AG09319 (cell line): ENCODE measurements at places on chromosomes 2 and 18.

GRCh38 chr18:23453680-23454058 is 582 bp downstream of the RIOK3 start:
- DNase-seq: no peak

- DNase-seq: no peak
Measured at GRCh38 chr18:26579941-26580618, 31.7 kb upstream of the KCTD1 start.

DNA sequence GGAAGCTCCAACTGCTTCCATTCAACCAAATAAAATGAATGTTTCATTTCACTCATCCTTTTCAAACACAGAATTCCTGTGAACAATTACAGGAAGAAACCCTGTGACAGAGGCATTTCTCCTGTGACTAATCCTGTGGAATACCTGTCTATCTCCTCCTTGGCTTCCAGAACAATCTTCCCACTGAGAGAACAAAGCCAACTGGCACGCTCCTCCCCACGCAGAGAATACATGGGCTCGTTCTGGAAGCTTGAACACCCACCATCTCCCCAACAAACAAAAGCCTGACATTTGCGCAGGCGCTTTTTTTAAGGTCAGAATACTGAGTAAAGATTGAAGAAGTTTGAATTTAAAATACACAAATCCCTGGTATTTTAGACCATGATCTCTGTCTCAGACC is 104.7 kb upstream of the SLC66A3 start:
- DNase-seq: no peak

- DNase-seq: no peak
Measured at GRCh38 chr2:6788614-6789013, 77.1 kb downstream of the CMPK2 start.

DNA sequence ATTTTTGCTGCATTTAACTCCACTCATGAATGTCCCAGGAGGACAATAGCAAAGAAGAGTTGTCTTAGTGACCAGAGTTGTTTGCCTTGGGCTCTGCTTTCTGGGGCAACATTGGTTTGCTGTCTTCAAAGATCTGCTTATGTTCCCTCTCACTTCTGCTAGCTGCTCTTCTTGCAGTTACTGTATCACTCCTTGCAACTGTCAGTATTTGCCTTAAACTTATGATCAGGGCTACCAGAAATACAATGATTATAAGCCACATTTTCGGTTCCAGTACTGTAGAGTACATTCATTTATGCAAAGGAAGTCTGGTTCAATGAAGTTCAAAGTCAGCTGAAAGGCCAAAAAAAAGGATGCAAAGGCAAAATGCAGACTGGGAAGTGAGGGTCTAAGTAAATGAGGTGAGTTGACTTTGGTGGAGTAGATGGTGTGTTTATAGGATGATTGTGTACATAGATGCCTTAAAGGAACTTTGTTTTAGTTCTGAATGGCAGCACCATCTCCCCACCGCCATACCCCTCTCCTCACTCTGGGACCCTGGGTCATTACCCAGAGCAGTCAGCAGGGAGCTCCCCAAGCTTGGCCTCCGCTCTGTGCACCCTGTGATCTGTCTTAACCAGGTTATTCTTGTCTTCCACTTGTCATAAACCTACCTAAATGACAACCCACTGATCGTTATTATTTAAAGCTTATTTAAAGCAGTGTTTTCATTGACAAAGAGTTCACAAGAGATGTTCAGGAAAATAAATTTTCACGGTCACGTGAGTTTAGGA is 236.0 kb downstream of the DOK6 start:
- no peak for DNase-seq

GRCh38 chr2:51782921-51783765 is 751.2 kb upstream of the NRXN1 start:
- no peak for DNase-seq

DNA sequence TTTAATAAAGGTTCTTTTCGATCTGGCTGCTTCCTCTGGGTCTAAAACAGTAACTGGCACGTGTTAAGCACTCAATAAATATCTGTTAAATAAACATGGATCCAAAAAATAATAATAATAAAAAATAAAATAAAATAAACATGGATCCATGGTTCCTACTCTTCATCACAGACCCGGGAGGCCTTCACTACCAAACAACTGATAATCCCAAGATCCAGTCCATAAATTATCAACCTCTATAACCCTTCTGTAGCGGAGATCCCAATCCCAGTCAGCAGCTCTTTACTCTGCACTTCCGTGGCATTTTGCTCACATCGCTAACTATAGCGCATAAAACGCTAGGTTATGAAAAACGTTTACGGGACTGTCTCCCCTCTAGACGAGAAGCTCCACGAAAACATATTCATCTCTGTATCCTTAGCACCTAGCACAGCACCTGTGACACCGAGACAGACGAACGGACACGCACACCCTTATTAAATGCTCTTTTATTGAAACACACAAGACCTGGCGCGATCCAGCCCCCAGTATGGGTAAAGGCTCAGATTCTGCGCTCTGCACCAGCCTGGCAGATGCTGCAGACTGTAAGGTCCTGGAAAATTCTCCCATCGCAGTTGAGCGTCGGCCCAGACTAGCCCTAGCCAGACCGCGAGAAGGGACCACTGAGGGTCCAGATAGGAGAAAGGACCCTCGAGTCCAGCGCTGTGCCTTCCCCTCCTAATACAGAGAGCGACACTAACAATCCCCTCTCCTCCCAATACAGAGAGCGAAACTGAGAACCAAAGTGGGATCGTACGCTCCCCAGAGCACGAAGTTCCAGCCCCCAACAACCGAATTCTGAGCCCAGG is 770 bp downstream of the NBAS start:
- DNase-seq: no peak

DNA sequence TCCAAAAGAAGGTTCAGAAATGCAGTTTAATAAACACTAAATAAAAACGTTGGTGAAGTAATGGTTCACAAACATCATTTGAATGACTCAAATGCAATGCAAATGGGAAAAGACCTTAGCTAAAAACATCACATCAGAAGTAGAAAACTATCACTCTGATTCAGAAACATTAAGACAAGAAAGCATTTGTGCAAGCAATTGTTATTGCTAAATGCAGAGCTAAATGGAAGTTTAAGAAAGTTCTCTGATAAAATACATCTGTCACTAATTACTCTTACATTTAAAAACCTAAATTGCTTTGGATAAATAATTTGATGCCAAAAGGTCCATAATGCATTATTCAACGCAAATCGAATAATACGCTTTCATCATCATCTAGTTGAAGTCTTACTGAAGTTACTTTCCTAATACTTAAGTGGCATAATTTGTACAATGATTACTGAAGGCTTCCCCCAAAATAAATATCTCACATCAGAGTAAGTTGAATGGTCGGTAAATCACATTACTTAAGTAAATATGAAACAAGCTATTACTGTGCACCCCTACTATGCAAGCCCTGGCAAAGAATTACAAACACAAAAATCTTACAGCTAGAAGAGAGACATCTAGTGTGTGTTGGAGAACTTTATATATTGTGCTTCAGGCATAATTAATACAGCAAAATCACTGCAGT is 105.7 kb upstream of the KCTD1 start:
- DNase-seq: no peak

- DNase-seq: no peak
Measured at GRCh38 chr18:46810481-46811000, 53.7 kb upstream of the ST8SIA5 start.

DNA sequence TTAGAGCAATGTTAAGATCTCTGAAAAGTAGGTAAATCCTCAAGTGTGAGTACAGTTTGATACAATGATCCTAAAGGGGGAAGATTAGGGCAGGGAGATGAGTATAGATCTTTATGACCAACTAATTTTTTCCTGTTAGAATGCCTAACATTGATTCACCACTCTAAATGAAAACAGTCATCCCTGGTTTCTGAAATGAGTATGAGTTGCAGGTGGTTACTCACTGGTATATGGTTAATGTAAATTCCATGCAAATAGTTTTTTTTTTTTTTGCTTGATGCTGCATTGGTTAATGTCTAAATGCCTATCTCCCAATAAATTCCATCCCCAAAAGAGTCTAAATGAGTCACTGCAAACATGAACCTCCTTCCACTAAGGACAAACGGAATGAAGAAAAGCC is 55.0 kb upstream of the SERPINB2 start:
- DNase-seq: no peak

- DNase-seq: no peak
Measured at GRCh38 chr2:44952143-44952805, 10.8 kb downstream of the SIX3 start.

DNA sequence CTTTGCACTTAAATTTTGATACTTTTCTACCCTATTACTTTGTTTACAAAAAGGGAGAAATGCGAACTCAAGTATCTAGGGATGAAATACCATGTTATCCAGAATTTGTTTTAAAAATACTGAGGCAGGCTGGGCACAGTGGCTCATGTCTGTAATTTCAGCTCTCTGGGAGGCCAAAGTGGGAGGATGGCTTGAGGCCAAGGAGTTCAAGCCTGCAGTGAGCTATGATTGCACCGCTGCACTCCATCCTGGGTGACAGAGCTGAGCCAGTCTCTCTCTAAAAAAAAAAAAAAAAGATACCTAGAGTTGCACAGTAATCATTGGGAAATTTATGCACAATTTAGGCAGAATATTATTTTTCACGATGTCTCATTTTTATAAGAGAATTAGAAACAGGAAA is 12.4 kb upstream of the VAPA start:
- DNase-seq: no peak

GRCh38 chr2:183919167-183919566 is 679.2 kb upstream of the ZNF804A start:
- no peak for DNase-seq

DNA sequence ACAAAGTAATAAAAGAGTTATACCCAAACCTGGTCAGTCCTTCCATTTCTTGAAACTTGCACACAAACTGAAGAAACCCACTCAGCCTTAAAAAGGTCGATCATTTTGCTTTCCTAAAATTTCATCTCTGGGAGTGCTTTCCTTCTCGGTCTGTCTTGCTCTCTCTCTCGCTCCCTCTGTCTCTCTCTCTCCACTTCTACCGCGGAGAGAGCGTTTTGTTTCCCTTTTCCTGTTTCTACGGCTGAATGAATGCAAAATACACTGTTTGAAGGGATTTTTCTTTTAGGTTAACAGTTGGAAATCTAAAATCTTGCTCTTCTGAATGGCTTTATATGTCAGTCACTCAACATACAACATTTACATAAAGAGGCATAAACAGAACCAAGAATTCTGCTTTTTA is 424.2 kb downstream of the TGIF1 start:
- no peak for DNase-seq

DNA sequence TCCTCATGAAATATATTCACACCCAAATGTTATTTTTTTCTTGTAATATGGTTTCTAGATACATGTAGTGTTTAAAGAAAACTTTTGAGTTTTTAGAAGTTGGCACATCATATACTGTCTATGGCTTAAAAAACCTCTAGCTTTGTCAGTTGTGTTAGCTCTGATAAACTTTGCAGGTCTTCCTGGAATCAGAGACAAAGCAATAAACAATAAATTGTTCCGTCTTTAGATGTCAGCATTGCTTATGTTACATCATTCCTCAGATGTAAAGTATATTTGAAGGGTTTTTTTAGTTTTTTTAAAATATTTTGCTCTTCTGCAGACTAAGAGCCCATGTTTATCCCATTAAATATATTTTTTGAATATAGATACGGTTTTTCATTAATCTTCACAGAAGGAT is 145.1 kb downstream of the GPD2 start:
- DNase-seq: no peak

DNA sequence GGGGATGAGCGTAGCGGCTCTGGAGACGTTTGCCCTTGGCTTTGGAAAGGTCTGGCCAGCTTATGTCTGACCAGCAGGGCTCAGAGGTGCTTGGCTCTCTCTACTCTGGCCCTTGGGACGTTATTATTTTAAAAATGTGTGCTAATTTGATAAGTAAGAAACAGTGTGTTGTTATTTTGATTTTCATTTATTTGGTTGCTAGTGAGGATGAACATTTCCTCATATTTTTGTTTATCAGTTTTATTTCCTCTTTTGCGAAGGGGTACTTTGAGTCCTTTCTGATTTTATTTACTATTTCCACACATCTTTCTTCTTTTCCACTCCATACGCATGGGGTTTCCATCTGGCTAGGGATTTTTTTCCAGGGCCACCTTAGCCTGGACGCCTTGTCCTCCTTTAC is 11.4 kb downstream of the CXCR4 start:
- no peak for DNase-seq

DNA sequence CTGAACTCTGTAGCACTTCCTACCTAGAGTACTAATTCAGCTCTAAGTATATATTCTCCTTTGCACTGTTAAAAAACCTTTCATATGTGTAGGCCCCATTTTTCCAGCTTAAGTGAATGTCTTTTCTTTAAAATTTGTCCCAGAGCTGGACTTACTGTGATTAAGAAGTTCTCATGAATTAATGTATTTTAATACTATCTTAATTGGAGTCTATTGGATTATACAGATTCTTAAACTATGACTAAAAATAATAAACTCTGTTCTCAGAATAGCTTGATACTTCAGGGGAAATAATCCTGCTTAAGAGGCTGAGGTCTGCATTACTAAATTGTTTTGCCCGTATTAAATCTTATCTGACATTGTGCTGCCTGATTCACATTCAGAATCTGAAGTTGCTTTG is 223.3 kb downstream of the RIT2 start:
- no peak for DNase-seq

- DNase-seq: no peak
Measured at GRCh38 chr2:198774576-198774975, 683.2 kb downstream of the SATB2 start.

DNA sequence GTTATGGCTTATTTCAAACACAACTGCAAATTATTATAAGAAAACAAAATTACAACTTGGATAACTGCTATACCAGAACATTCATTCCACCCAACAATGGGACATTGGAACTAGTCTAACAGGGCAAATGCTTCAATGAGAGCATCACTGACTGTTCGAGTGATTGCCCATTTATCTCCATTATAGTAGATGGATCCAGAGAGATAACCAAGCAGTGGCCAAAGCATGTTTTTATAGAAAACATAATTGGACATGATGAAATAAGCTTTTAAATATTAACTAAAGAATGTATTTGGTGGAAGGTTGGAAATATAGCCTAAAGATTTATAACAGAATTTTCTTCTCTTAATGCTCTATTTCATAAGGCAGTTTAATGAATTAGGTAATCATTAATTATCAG is 634.8 kb downstream of the NUP35 start:
- no peak for DNase-seq

DNA sequence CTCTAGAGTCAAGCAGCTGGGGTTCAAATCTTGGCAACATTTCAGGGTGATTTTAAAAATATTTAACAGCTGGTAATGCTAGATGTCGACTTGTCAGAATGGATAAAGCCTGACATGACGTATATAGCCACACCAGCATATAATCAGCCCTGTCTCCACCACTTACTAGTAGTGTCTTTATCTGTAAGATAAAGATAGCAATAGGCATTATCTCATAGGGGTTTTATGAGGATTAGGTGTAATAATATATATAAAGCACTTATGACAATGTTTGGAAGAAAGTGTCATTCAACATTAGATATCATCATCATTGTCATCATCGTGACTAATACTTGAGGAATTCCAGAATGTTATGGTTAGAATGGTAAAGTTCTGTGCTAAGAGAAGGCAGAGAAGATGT is 369.0 kb upstream of the CWC22 start:
- DNase-seq: no peak

- DNase-seq: no peak
Measured at GRCh38 chr2:239234191-239235175, 166.3 kb downstream of the HDAC4 start.
